Central memory CD8-positive, alpha-beta T cell (primary cell): ENCODE measurements at places on chromosomes 4 and X.
A peak's percentile ranks its signal among the peaks of the same experiment; 100 is the strongest.

GRCh38 chrX:38656350-38656915 is 95.1 kb downstream of the TSPAN7 start:
- H3K4me1 ChIP-seq = no peaks in the 10 kb centered on the region
- DNase-seq = no peak
- H3K27me3 ChIP-seq = no peaks in the 10 kb centered on the region
- no peaks in the 10 kb centered on the region for H3K36me3 ChIP-seq
- H3K4me3 ChIP-seq = no peak overlapping the region

- DNase-seq = no peak
- no peak overlapping the region for H3K4me3 ChIP-seq
- H3K36me3 ChIP-seq = peaks cover 3% of the 10 kb centered on the region
- peaks cover 11% of the 10 kb centered on the region for H3K27me3 ChIP-seq
- no peak overlapping the region for H3K27ac ChIP-seq
These were observed 67.7 kb downstream of the RWDD4 start for GRCh38 chr4:183591301-183591700.

- no peaks in the 10 kb centered on the region for H3K27me3 ChIP-seq
- DNase-seq = peak; percentile 63
- peak overlapping the region; percentile 76 for H3K4me3 ChIP-seq
- H3K36me3 ChIP-seq = peaks cover 28% of the 10 kb centered on the region
These were observed 45.7 kb downstream of the PRPS1 start for GRCh38 chrX:107673933-107674479.

DNA sequence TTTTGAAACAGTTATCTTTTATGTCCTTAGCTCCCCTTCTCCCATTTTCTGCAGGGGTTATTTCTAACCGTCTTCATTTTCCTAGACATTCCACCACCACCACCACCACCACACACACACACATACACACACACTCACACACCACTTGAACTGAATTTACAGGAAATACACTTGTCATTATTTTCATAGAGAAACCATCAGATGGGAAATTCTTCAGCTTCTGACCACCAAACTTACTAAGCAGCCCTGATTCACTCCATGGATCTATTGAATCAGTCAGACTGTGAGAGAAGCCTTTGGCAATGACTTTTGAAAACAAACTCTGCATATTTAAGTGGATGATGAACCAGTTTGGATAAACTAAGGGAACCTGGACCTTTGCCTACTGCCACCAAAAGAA is 210.1 kb upstream of the NHS start:
- H3K4me1 ChIP-seq = no peaks in the 10 kb centered on the region
- DNase-seq = no peak
- no peak overlapping the region for H3K4me3 ChIP-seq
- peaks cover 2% of the 10 kb centered on the region for H3K36me3 ChIP-seq

- H3K4me3 ChIP-seq = no peak overlapping the region
- H3K4me1 ChIP-seq = no peaks in the 10 kb centered on the region
- no peak for DNase-seq
These were observed 28.1 kb downstream of the ADAM29 start for GRCh38 chr4:174946246-174946645.

GRCh38 chr4:41719417-41719816 is 29.1 kb downstream of the PHOX2B start:
- H3K4me3 ChIP-seq = no peak overlapping the region
- no peaks in the 10 kb centered on the region for H3K4me1 ChIP-seq
- peaks cover 11% of the 10 kb centered on the region for H3K27me3 ChIP-seq
- no peak overlapping the region for H3K27ac ChIP-seq
- no peaks in the 10 kb centered on the region for H3K36me3 ChIP-seq
- DNase-seq = no peak

GRCh38 chrX:12867685-12868084 is 813 bp downstream of the TLR7 start:
- no peak for DNase-seq
- no peaks in the 10 kb centered on the region for H3K4me1 ChIP-seq
- no peak overlapping the region for H3K27ac ChIP-seq
- H3K27me3 ChIP-seq = no peaks in the 10 kb centered on the region
- no peak overlapping the region for H3K4me3 ChIP-seq

DNA sequence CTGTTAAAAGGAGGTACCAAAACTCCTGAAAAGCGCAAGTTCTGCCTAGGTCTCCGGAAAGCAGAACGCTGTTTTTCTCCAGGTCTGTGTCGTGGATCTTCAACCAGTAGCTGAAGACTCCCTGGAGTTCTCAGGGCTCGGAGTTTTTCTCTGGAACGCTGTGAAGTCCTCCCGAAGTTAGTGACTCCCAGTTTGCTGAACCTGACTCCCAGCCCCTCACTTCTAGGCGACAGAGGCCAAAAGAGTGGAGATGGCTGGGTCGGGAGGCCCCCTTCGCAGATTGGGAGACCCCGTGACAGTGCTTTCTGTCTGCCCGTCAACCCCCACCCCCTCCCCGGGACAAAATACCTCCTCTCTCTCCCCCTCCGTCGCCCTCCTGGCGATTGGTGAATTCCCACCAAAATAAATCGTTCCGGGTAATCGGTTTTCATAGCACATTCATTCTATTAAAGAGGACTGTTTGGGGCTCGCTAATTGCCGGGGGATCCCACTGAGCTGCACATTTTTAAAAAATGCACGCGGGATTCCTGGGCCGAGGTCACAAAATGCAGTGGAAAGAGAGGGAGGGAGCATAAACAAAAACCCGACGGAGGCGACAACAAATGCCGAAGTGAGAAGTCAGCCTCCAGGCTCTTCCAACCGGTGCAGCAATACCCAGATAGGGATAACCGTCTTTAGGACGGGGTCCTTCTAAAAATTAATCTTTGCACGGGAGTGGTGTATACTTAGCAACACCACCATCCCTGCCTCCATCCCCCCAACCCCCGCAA is 4.0 kb upstream of the MSX1 start:
- DNase-seq = no peak
- peak overlapping the region; percentile 56 for H3K4me3 ChIP-seq
- peaks cover 90% of the 10 kb centered on the region for H3K27me3 ChIP-seq
- H3K27ac ChIP-seq = peak overlapping the region; percentile 20

GRCh38 chrX:132218100-132218812 is 991 bp downstream of the RAP2C start:
- peaks cover 22% of the 10 kb centered on the region for H3K4me1 ChIP-seq
- H3K27ac ChIP-seq = peak overlapping the region; percentile 97
- peak; percentile 45 for DNase-seq

GRCh38 chr4:176186671-176187395 is 8.6 kb downstream of the SPATA4 start:
- H3K36me3 ChIP-seq = peaks cover 2% of the 10 kb centered on the region
- H3K4me1 ChIP-seq = no peaks in the 10 kb centered on the region
- H3K4me3 ChIP-seq = no peak overlapping the region

- H3K4me3 ChIP-seq = no peak overlapping the region
- no peak overlapping the region for H3K27ac ChIP-seq
- no peak for DNase-seq
- H3K4me1 ChIP-seq = no peaks in the 10 kb centered on the region
- no peaks in the 10 kb centered on the region for H3K36me3 ChIP-seq
These were observed 29.0 kb upstream of the INPP4B start for GRCh38 chr4:142875117-142875516.

DNA sequence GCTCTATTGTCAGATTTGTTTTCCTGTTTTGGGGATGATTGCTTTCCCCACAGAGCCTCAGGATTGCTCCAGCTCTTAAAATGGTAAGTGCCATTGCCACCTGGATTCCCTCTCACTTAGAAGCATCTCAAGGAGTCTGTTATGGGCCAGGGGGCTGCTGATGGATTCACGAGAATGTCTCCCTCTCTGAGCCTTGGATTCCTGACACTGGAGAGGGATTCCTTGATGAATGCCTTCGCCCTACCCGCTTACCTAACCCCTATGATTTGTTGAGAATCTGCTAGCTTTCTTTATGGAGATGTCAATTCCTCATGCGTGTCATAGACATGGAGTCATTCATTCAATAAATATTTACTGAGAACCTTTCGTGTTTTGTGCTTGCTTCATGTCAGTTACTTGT is 36.9 kb upstream of the TENM3 start:
- H3K27ac ChIP-seq = no peak overlapping the region
- no peaks in the 10 kb centered on the region for H3K27me3 ChIP-seq
- no peaks in the 10 kb centered on the region for H3K4me1 ChIP-seq

GRCh38 chrX:34140816-34141215 is 8.7 kb upstream of the FAM47A start:
- no peaks in the 10 kb centered on the region for H3K4me1 ChIP-seq
- no peaks in the 10 kb centered on the region for H3K27me3 ChIP-seq
- no peak overlapping the region for H3K4me3 ChIP-seq
- DNase-seq = no peak
- H3K27ac ChIP-seq = no peak overlapping the region

DNA sequence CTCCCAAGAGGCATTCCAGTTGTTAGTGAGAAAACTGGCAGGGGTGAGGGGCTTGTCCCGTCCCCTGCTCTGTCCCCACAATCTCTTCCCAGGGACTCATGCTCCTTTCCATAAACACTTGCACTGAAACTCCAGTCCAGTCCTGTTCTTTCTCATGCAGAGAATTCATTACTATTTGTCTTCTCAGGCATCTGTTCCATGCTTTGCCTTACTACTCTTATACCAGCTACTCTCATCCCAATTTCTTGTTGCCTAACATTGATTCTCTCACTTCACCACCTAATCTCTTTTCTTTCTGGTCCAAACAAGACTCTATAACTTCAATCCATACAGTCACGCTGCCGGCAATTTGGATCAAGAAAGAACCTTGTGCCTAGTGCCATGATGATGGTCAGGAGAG is 97.1 kb upstream of the VEGFC start:
- peaks cover 2% of the 10 kb centered on the region for H3K36me3 ChIP-seq
- no peak overlapping the region for H3K27ac ChIP-seq
- H3K4me1 ChIP-seq = no peaks in the 10 kb centered on the region
- no peak for DNase-seq
- no peaks in the 10 kb centered on the region for H3K27me3 ChIP-seq

GRCh38 chr4:187516224-187516623 is 479.3 kb upstream of the ZFP42 start:
- no peaks in the 10 kb centered on the region for H3K4me1 ChIP-seq
- DNase-seq = no peak
- H3K36me3 ChIP-seq = no peaks in the 10 kb centered on the region
- H3K27me3 ChIP-seq = no peaks in the 10 kb centered on the region

- H3K4me3 ChIP-seq = no peak overlapping the region
- H3K4me1 ChIP-seq = no peaks in the 10 kb centered on the region
- H3K27ac ChIP-seq = no peak overlapping the region
- H3K36me3 ChIP-seq = no peaks in the 10 kb centered on the region
- DNase-seq = no peak
- H3K27me3 ChIP-seq = no peaks in the 10 kb centered on the region
These were observed 298.8 kb downstream of the TEX13A start for GRCh38 chrX:104921584-104922205.

DNA sequence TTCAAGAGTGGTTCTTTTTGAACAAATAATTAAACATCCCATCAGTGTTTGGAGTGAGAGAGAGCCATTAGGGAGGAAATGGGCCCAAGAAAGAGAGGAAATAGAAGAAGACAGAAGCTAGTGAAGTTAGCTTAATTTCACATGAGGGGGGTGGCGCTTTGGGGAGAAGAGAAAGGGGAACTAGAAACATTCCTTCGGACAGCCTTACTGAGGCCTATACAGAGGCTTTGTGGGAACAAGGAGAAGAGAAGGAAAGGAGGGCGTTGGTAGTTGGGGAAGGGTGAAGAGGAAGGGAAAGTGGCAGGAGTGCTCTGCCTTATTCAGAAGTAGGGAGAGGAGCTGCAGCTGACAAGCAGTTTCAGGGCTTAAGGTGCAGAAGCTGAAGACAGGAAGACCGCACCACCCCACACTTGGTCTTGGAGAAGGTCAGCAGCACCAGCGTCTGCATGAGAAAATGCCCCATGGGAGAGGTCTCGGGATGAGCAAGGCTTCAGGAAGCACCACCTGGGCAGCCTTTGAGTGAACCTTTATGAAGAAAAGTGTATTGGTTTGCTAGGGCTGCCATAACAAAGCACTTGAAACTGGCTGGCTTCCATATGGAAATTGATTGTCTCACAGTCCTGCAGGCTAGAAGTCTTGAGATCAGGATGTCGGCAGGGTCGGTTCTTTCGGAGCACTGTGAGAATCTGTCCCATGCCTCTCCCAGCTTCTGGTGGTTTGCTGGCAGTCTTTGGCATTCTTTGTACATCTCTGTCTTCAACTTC is 85.1 kb downstream of the KIT start:
- H3K27ac ChIP-seq = no peak overlapping the region
- no peaks in the 10 kb centered on the region for H3K36me3 ChIP-seq
- no peak for DNase-seq
- H3K27me3 ChIP-seq = no peaks in the 10 kb centered on the region

DNA sequence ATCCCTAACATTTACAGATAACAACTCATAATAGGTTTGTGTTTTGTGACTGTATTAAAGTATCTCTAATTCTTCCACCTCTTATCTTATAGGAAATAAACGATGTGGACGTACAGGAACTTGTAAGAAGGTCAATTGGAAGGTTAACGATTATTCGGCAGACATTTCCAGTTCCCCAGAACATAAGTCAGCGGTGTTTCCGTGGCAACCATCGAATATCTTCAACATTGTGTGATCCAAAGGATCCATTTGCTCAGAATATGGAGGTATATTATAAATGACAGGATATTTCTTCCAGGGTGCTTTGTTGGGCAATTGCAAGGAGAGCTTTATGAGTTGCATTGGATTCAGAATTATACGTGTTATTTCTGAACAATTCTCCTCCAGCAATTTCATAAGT is 611.9 kb upstream of the ATOH1 start:
- H3K27me3 ChIP-seq = no peaks in the 10 kb centered on the region
- no peak overlapping the region for H3K27ac ChIP-seq
- DNase-seq = no peak
- H3K4me1 ChIP-seq = no peaks in the 10 kb centered on the region

GRCh38 chr4:1565598-1566295 is 118.4 kb downstream of the FAM53A start:
- no peaks in the 10 kb centered on the region for H3K36me3 ChIP-seq
- H3K27me3 ChIP-seq = peaks cover 21% of the 10 kb centered on the region
- DNase-seq = no peak
- H3K27ac ChIP-seq = no peak overlapping the region

GRCh38 chrX:117839544-117839943 is 277.1 kb downstream of the KLHL13 start:
- H3K27me3 ChIP-seq = no peaks in the 10 kb centered on the region
- no peak overlapping the region for H3K27ac ChIP-seq
- no peaks in the 10 kb centered on the region for H3K4me1 ChIP-seq

- H3K4me1 ChIP-seq = no peaks in the 10 kb centered on the region
- H3K36me3 ChIP-seq = peaks cover 2% of the 10 kb centered on the region
- no peak for DNase-seq
- no peak overlapping the region for H3K27ac ChIP-seq
- no peak overlapping the region for H3K4me3 ChIP-seq
- peaks cover 54% of the 10 kb centered on the region for H3K27me3 ChIP-seq
These were observed 185.3 kb downstream of the CCNG2 start for GRCh38 chr4:77342170-77342810.

GRCh38 chrX:110001740-110002299 is 1.1 kb upstream of the TMEM164 start:
- H3K27me3 ChIP-seq = no peaks in the 10 kb centered on the region
- H3K27ac ChIP-seq = peak overlapping the region; percentile 94
- H3K4me3 ChIP-seq = peak overlapping the region; percentile 95
- DNase-seq = no peak
- peaks cover 5% of the 10 kb centered on the region for H3K36me3 ChIP-seq
